A549 treated with DMSO at 1 μM for 4 hours (cell line): ENCODE measurements at places on chromosomes 7 and 10. TPM values are rescaled to one million over a fixed set of nuclear protein-coding genes. Genes with fewer than 3 reads are reported as not detected.

Gene PVRIG
- total RNA-seq: not detected in 5 replicates

Gene ITIH2
- total RNA-seq: 0.19 to 0.53 TPM (median 0.32 TPM) in 5 replicates

Gene NRAP
- not detected in 5 replicates for total RNA-seq

Gene PLCE1
- total RNA-seq: 4.9 to 7.0 TPM (median 6.3 TPM) in 5 replicates

Gene TPK1
- total RNA-seq: 1.3 to 3.3 TPM (median 2.5 TPM) in 5 replicates

Gene COL1A2
- total RNA-seq: 0.03 to 0.16 TPM in 2 of 5 replicates, not detected in the others

Gene FOXI2
- total RNA-seq: not detected in 5 replicates

Gene MMP21
- 0.03 TPM in 1 of 5 replicates, not detected in the others for total RNA-seq

Gene VAX1
- total RNA-seq: 1.3 to 1.9 TPM (median 1.5 TPM) in 5 replicates

Gene LRRC61
- total RNA-seq: 0.05 to 0.21 TPM (median 0.10 TPM) in 4 of 5 replicates, not detected in the other

Gene XRCC2
- total RNA-seq: 5.0 to 6.9 TPM (median 6.2 TPM) in 5 replicates

Gene TLX1
- 0.05 TPM in 1 of 5 replicates, not detected in the others for total RNA-seq

Gene BMPR1A
- 24.1 to 29.5 TPM (median 28.8 TPM) in 5 replicates for total RNA-seq

Gene C1QL3
- total RNA-seq: not detected in 5 replicates

Gene GNG11
- 33.1 to 38.6 TPM (median 33.9 TPM) in 5 replicates for total RNA-seq
